ENCODE measurements at places on chromosomes 4 and X. TPM values are rescaled to one million over a fixed set of nuclear protein-coding genes. Genes with fewer than 3 reads are reported as not detected.

Gene ASB12
- not detected for total RNA-seq

Gene VCX3B
- total RNA-seq, result 34.5 TPM

Gene PLXNA3
- 6.0 TPM for total RNA-seq

Gene AR
- total RNA-seq, result 3.4 TPM

Gene GABRE
- total RNA-seq, result 1.4 TPM

Data from A375 (cell line).